ENCODE measurements at places on chromosomes 2 and 18.

GRCh38 chr2:121903037-121903689 lies 147.7 kb downstream of the TSN start:
- no peak for DNase-seq

DNA sequence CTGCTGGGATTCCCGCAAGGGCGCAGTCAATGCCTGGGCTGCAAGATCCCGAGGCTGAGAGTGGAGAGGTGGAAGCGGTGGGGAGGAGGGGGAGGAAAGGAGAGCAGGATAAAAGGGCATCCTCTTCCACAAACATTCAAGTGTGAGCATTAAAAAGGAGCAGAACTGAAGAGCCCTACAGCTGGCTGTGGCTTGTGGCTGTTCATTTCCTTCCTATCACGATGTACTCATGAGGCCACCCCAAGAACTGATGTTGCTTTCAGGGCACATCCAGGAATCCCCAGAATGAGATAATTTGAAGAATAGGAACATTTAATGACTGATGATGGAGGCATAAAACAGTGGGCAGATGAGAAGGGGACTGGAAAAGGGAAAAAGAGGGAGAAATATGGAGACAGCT lies 230.8 kb upstream of the SMIM21 start:
- DNase-seq = no peak

DNA sequence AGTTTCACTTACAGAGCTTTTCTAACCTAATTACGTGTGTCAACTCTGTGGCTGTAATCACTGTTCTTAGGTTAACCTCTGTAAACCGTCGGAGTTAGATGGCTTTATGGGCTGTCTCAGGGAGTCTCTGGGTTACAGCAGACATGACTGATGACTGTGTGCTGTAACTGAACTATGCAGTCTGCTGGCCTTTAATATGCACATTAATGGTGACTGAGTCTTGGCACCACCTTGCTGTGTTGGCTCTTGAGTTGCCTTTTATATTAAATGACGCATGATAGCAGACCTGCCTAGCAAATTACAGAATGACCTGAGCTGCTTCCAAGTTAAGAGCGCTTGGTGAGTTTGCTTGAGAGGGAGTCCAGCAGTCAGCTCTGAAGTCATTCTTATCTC lies 90.1 kb downstream of the ACKR3 start:
- DNase-seq = no peak

- DNase-seq = no peak
Observed at GRCh38 chr2:105912081-105912480, 167.4 kb downstream of the NCK2 start.

DNA sequence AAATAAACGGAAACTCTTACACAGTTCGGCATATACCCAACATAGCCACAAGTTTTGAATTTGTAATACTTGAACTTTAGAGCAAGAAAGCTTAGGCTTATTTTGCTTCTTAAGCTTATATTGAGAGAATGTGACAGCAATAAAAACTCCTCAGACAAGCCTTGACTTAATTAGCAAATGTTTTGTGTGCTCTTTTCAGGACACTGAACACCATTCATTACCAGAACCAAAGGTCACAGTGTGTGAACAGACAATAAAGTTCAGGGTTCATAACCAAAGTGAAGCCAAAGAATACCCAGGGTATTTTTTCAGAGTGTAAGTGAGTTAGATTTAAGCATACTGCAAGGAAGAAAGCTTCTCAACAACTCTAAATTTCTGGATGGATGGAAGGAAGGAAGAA lies 605.8 kb downstream of the METTL4 start:
- no peak for DNase-seq

- no peak for DNase-seq
Observed at GRCh38 chr2:111024496-111024895, 96.2 kb upstream of the BCL2L11 start.

DNA sequence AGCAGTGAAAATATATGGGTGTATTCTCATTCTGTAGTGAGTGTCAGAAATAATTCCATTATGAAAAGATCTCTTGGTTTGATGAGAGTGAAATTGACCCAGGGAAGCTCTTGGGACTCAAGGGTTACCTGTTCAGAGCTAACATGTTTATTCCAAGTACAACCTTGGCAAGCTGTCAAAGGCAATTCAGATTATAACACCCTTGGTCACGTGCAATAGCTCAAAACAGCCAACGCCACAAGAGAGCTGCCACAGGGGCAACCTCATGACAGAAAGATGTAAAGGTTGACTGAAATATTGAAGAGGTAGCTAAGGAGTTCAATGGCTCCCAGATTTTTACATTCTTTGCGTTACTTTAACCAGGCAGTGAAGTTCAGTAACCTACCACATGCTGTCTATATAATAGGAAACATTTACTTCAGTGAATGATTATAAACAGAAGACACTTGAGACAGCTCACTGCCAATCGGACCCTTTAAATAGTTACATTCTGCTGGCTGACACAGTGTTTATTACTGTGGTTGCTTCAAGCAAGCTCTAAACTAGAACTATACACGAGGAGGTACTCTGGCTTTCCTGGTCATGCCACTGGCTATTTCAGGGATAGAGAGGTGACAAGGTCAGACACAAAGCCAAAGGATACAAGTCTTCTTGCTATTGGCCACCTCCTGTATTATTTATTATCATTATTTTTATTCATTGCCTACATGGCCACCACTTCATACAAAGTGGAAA lies 187.3 kb downstream of the PID1 start:
- DNase-seq = no peak

DNA sequence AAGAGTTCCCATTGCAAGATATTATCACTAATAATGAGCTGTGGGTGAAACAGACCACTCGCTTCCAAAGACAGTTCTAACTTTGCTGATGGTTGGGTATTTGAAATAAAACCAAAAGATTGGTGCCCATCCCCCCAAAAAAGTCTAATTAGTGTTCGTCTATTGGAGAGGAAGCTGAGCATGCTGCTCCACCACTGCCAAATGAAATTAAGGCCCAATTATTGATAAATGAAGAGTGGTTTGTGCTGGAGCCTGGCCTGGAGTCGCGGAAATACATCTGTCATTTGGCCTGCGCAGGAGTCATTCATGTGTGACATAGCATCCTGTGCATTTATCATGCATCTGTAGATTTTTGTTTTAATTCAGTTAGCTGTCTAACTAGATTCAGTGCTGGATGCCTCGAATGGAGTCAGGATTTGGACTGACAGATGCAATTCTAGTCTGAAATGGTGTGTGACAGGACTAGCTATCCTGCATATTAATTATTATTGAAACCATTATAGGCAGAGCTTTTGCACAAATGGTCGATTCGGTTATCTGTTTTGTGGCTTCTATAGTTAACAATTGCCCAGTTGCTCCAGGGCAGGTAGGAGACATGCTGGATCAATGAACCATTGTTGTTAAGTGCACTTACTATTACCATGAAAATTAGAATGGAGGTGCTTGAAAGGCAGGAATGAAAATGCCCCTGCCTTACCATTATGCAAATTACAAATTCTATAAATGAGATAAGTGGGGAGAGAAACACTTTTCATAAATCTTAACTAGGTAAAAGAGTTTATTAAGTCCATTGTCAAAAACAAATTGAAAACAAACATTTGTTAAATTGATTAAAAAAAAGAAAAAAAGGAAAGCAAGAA lies 450.4 kb upstream of the TCF4 start:
- DNase-seq = no peak

DNA sequence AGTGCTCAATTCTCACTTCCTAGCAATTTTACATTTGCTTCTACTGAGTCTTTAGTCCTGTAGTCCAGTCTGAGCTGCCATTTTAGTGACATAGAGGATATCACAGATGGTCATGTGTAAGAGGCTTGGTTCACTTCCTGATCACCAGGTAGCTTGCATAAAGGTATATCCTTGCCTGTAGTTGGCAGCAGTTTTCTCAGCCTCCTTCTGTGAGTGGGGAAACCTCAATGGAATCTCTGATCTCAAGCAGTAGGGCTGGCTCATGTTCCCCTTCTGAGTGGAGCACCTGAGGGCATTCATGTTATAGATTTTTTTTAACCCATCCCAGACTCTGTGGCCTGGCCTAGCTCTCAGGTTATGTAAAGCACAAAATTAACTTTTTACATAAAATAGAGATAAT lies 278.4 kb downstream of the RDH14 start:
- DNase-seq = no peak

All from AG09319 (cell line).